ENCODE measurements at places on chromosomes 5 and 9. TPM values are rescaled to one million over a fixed set of nuclear protein-coding genes. Genes with fewer than 3 reads are reported as not detected.

Gene UBQLN1
- 159 TPM for total RNA-seq

Gene RNF14
- 76.5 TPM for total RNA-seq

Gene SHISAL2B
- not detected for total RNA-seq

Gene SLC6A7
- total RNA-seq = not detected

Gene CFAP77
- not detected for total RNA-seq

Gene FRRS1L
- total RNA-seq = 2.5 TPM

Gene FCN2
- not detected for total RNA-seq

Gene ANGPTL2
- 24.1 TPM for total RNA-seq

Gene LEAP2
- total RNA-seq = 0.11 TPM

Gene SAPCD2
- total RNA-seq = 7.1 TPM

Gene DAPK1
- 0.37 TPM for total RNA-seq

Gene SPATA24
- 4.9 TPM for total RNA-seq

Gene TMED7
- total RNA-seq = 164 TPM

Gene RORB
- total RNA-seq = 6.0 TPM

Gene LCNL1
- 0.66 TPM for total RNA-seq

Gene NEUROG1
- total RNA-seq = not detected

Gene EQTN
- total RNA-seq = not detected

Gene CCL21
- total RNA-seq = not detected

Gene DOCK2
- total RNA-seq = 3.0 TPM

Gene PIP5KL1
- total RNA-seq = 1.2 TPM

Gene SET
- total RNA-seq = 611 TPM

Gene ANKRD34B
- total RNA-seq = not detected

Gene CAMK4
- 10.8 TPM for total RNA-seq

Gene RBM27
- 29.2 TPM for total RNA-seq

Gene GABRG2
- not detected for total RNA-seq

Gene STPG3
- not detected for total RNA-seq

Gene MEGF10
- total RNA-seq = 0.22 TPM

Gene SMIM33
- total RNA-seq = not detected

Gene NDUFA8
- 44.6 TPM for total RNA-seq

Gene SLC6A3
- not detected for total RNA-seq

Gene ADAMTS16
- 0.77 TPM for total RNA-seq

Gene SETX
- 78.5 TPM for total RNA-seq

Gene SLC6A19
- total RNA-seq = not detected

Gene SV2C
- not detected for total RNA-seq

Measured in uterine smooth muscle cell (primary cell).